ENCODE measurements at places on chromosomes 13 and 19.
A peak's percentile ranks its signal among the peaks of the same experiment; 100 is the strongest.

GRCh38 chr13:31951215-31951678 lies 80.3 kb upstream of the FRY start:
- peaks cover 7% of the 10 kb centered on the region for H3K36me3 ChIP-seq
- H3K4me3 ChIP-seq, result no peak overlapping the region
- H3K27me3 ChIP-seq, result no peaks in the 10 kb centered on the region
- peak; percentile 72 for DNase-seq

DNA sequence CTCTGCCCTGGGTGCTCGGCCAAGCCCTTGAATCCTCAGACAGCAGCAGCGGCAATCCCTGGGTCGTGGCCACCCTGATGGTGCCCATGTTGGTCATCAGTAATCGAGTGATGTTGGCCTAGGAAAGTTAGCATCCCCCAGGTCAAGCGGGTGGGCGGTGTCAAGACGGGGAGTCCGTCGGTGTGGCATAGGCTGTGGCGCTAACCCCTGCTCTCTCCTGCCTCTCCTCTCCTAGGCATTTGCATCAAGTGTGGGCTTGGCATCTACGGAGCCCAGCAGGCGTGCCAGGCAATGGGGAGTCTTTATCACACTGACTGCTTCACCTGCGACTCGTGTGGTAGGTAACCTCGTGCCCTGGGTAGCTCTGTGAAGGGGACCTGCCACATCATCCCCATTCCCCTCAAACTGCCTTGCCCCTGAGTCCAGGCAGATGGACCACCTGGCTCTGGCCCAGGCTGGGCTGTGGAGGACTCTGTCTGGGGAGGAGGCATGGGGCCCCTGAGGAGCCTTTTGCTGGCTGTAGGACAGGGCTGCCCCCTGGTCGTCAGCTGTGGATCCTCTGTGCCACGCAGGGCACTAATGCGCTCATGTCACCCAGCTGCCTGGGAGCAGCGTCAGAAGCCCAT lies 8.7 kb downstream of the WTIP start:
- peaks cover 50% of the 10 kb centered on the region for H3K36me3 ChIP-seq
- H3K4me1 ChIP-seq, result peaks cover 32% of the 10 kb centered on the region
- no peaks in the 10 kb centered on the region for H3K27me3 ChIP-seq
- H3K27ac ChIP-seq, result peak overlapping the region; percentile 18

GRCh38 chr19:31351855-31352195 lies 2.6 kb upstream of the TSHZ3 start:
- H3K4me3 ChIP-seq, result peak overlapping the region; percentile 97
- no peak for DNase-seq
- H3K27ac ChIP-seq, result no peak overlapping the region
- no peaks in the 10 kb centered on the region for H3K36me3 ChIP-seq

GRCh38 chr19:39736088-39736487 lies 1.7 kb downstream of the CLC start:
- no peaks in the 10 kb centered on the region for H3K27me3 ChIP-seq
- H3K4me3 ChIP-seq, result no peak overlapping the region
- no peak for DNase-seq
- H3K27ac ChIP-seq, result no peak overlapping the region

DNA sequence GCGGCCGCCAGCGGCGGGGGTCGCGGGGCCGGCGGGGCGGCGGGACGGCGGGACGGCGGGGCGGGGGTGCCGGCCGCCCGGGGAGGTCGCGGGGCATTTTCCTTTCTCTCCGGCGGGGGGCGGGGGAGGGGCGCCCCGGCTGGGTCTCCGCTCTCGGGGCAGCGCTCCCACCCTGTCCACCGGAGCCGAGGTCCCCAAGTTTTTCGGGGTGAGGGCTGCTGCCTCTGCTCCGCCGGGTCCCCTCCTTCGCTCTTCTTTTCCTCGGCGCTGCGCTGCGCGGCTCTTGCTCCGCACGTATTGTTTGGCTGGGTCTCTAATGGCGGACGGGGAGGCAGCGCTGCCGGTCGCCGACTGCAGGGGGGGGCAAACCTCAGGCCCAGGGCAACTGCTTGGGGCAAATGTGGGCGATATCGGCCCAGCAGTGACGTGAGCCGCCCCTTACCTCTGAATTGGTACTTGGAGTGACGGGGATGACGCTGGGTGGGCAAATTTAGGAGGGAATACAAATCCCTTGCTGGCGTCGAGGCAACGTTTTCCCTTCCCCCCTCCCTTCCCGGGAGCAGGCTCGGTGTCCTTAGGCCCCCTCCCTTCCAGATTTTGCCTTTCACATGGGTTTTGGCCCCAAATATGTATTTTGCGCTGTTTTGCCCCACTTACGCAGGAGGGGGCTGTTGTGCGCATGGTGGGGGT lies 759 bp downstream of the ZMYM2 start:
- H3K27ac ChIP-seq, result peak overlapping the region; percentile 96
- peak; percentile 76 for DNase-seq
- no peaks in the 10 kb centered on the region for H3K4me1 ChIP-seq
- H3K4me3 ChIP-seq, result peak overlapping the region; percentile 93
- no peaks in the 10 kb centered on the region for H3K36me3 ChIP-seq

GRCh38 chr19:52214241-52214640 lies 24.4 kb downstream of the PPP2R1A start:
- no peak for DNase-seq
- no peaks in the 10 kb centered on the region for H3K4me1 ChIP-seq
- H3K27me3 ChIP-seq, result no peaks in the 10 kb centered on the region
- H3K36me3 ChIP-seq, result peaks cover 88% of the 10 kb centered on the region
- H3K4me3 ChIP-seq, result no peak overlapping the region

GRCh38 chr13:97497400-97497799 lies 63.4 kb downstream of the RAP2A start:
- peaks cover 4% of the 10 kb centered on the region for H3K4me1 ChIP-seq
- H3K27ac ChIP-seq, result no peak overlapping the region
- DNase-seq, result no peak
- H3K36me3 ChIP-seq, result no peaks in the 10 kb centered on the region
- H3K4me3 ChIP-seq, result no peak overlapping the region

- no peaks in the 10 kb centered on the region for H3K27me3 ChIP-seq
- H3K27ac ChIP-seq, result no peak overlapping the region
- DNase-seq, result no peak
- no peaks in the 10 kb centered on the region for H3K4me1 ChIP-seq
Measured at GRCh38 chr13:98869408-98870090, 108.3 kb downstream of the DOCK9 start.

DNA sequence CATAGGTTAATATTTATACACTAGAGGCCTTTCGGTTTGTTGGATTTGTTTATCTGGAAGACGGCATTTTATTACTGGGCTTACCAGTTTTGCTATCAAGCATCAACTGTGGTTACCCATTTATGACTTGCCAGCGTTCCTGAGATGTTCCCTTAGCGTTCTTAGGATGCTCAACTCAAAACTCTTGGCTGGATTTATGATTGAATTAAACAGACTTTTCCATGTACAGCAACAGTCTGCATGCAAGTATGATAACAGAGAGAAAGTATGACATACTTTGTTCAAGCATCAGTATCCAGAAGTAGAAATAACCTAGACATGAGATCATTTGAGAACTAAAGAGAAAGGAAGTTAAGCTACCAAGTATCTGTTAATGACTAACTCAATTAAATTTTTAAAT lies 29.9 kb upstream of the RNF113B start:
- no peak for DNase-seq
- H3K4me3 ChIP-seq, result no peak overlapping the region
- H3K27me3 ChIP-seq, result no peaks in the 10 kb centered on the region

GRCh38 chr19:41426952-41427646 lies at the start of gene B3GNT8:
Gene B3GNT8 (minus strand): TSS chr19:41427374. CDS start chr19:41426778, 596 bp downstream.
- no peaks in the 10 kb centered on the region for H3K27me3 ChIP-seq
- peak within 1 kb of the TSS; percentile 78 for H3K27ac ChIP-seq
- H3K4me3 ChIP-seq, result peak within 1 kb of the TSS; percentile 63
- peaks cover 43% of the 10 kb centered on the region for H3K36me3 ChIP-seq
- peaks cover 28% of the 10 kb centered on the region for H3K4me1 ChIP-seq
- peak; percentile 89 for DNase-seq

- peak within 1 kb of the TSS; percentile 66 for H3K27ac ChIP-seq
- peak within 1 kb of the TSS; percentile 55 for H3K4me3 ChIP-seq
- no peaks in the 10 kb centered on the region for H3K36me3 ChIP-seq
- no peaks in the 10 kb centered on the region for H3K27me3 ChIP-seq
- peak; percentile 86 for DNase-seq
- H3K4me1 ChIP-seq, result no peaks in the 10 kb centered on the region
Measured at GRCh38 chr19:44356383-44357111, at the start of gene ZNF112. Gene ZNF112 (minus strand): TSS chr19:44356680. CDS start chr19:44340539, 16,141 bp downstream.

- peak overlapping the region; percentile 83 for H3K4me3 ChIP-seq
- H3K27ac ChIP-seq, result no peak overlapping the region
- H3K36me3 ChIP-seq, result peaks cover under 1% of the 10 kb centered on the region
- H3K4me1 ChIP-seq, result peaks cover 7% of the 10 kb centered on the region
Measured at GRCh38 chr19:12034198-12034597, 1.3 kb downstream of the ZNF433 start.

DNA sequence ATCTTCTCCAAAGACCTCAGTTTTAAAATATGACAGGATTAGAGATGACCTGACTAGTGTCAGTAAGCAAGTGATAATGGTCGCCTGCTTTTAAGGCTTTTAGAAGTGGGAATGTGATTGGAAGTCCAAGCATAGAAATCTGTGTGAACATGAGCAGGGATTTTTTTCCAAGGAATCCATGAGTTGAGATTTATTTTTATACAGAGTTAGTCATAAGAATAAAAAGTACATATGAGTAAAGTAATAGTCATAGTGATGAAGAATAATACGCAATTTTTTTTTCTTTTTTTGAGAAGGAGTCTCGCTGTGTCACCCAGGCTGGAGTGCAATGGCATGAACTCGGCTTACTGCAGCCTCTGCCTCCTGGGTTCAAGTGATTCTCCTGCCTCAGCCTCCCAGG lies 1.6 kb downstream of the ZNF546 start:
- H3K27ac ChIP-seq, result no peak overlapping the region
- no peaks in the 10 kb centered on the region for H3K27me3 ChIP-seq
- no peaks in the 10 kb centered on the region for H3K36me3 ChIP-seq
- H3K4me3 ChIP-seq, result no peak overlapping the region

- peak overlapping the region; percentile 98 for H3K27ac ChIP-seq
- no peaks in the 10 kb centered on the region for H3K36me3 ChIP-seq
- no peaks in the 10 kb centered on the region for H3K27me3 ChIP-seq
- peaks cover 88% of the 10 kb centered on the region for H3K4me1 ChIP-seq
- H3K4me3 ChIP-seq, result peak overlapping the region; percentile 63
- peak; percentile 98 for DNase-seq
Measured at GRCh38 chr19:3403489-3404323, 37.3 kb downstream of the NFIC start.

- H3K27ac ChIP-seq, result no peak overlapping the region
- H3K4me1 ChIP-seq, result peaks cover 30% of the 10 kb centered on the region
- H3K4me3 ChIP-seq, result no peak overlapping the region
- H3K36me3 ChIP-seq, result peaks cover 11% of the 10 kb centered on the region
- no peaks in the 10 kb centered on the region for H3K27me3 ChIP-seq
- no peak for DNase-seq
Measured at GRCh38 chr19:47776568-47776967, 1.9 kb upstream of the SELENOW start.

GRCh38 chr19:27876976-27877512 lies 1335.9 kb downstream of the UQCRFS1 start:
- no peaks in the 10 kb centered on the region for H3K27me3 ChIP-seq
- no peak overlapping the region for H3K27ac ChIP-seq
- H3K4me3 ChIP-seq, result no peak overlapping the region
- no peaks in the 10 kb centered on the region for H3K36me3 ChIP-seq
- H3K4me1 ChIP-seq, result no peaks in the 10 kb centered on the region

- H3K36me3 ChIP-seq, result no peaks in the 10 kb centered on the region
- no peaks in the 10 kb centered on the region for H3K27me3 ChIP-seq
- no peak for DNase-seq
- no peak overlapping the region for H3K4me3 ChIP-seq
Measured at GRCh38 chr13:76472916-76473315, 413.3 kb downstream of the KCTD12 start.

GRCh38 chr13:98326291-98326690 lies 149.2 kb upstream of the RNF113B start:
- no peak for DNase-seq
- H3K27me3 ChIP-seq, result no peaks in the 10 kb centered on the region
- no peak overlapping the region for H3K4me3 ChIP-seq
- no peaks in the 10 kb centered on the region for H3K4me1 ChIP-seq
- no peaks in the 10 kb centered on the region for H3K36me3 ChIP-seq

GRCh38 chr13:33352041-33352440 lies 66.5 kb upstream of the STARD13 start:
- DNase-seq, result no peak
- H3K4me3 ChIP-seq, result no peak overlapping the region
- H3K36me3 ChIP-seq, result no peaks in the 10 kb centered on the region

- H3K4me1 ChIP-seq, result peaks cover 22% of the 10 kb centered on the region
- H3K27me3 ChIP-seq, result no peaks in the 10 kb centered on the region
- no peaks in the 10 kb centered on the region for H3K36me3 ChIP-seq
- peak overlapping the region; percentile 81 for H3K4me3 ChIP-seq
Measured at GRCh38 chr19:2945575-2946184, 909 bp upstream of the ZNF77 start.

DNA sequence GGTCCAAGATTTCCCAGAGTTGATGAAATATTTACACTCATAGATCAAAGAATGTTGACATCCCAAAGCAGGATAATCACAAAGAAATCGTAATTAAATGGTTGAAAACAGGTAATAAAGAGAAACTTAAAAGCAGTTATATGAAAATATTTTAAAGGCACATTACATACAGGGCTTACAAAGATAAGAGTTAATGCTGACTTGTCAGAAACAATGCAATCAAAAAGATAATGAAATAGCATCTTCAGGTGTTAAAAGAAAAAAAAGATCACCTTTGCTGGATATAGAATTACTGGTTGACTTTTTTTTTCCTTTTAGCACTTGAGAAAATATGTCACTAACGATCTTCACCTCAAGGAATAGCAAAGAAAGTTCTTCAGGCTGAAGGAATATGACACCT lies 48.8 kb downstream of the KCTD15 start:
- no peak for DNase-seq
- H3K4me3 ChIP-seq, result no peak overlapping the region
- H3K27ac ChIP-seq, result no peak overlapping the region

GRCh38 chr19:40147693-40148347 lies 43.4 kb upstream of the MAP3K10 start:
- no peak overlapping the region for H3K4me3 ChIP-seq
- DNase-seq, result no peak
- H3K27ac ChIP-seq, result no peak overlapping the region
- no peaks in the 10 kb centered on the region for H3K36me3 ChIP-seq

- peaks cover 26% of the 10 kb centered on the region for H3K36me3 ChIP-seq
- DNase-seq, result no peak
- peaks cover 31% of the 10 kb centered on the region for H3K4me1 ChIP-seq
- no peak overlapping the region for H3K4me3 ChIP-seq
Measured at GRCh38 chr13:108212886-108213285, 2.5 kb downstream of the LIG4 start.

DNA sequence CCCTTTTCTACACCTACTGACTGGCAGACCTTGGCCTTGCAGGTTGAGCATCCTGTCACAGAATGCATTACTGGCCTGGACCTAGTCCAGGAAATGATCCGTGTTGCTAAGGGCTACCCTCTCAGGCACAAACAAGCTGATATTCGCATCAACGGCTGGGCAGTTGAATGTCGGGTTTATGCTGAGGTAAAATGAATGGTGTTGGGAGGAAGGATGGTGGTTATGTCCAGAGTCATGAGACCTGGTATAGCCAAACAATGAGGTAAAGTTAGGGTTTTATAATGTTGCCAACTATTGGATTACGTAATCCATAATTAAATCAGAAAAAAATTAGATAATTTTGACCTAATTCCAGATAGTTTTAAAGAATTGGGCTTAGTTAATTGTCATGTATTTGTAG lies 212.5 kb downstream of the PCCA start:
- H3K27ac ChIP-seq, result no peak overlapping the region
- H3K4me3 ChIP-seq, result no peak overlapping the region
- no peaks in the 10 kb centered on the region for H3K27me3 ChIP-seq
